Activated CD4-positive, CD25-positive, alpha-beta regulatory T cell treated with anti-CD3 and anti-CD28 coated beads, Interleukin-2, amount 50 U/mL, for 72 hours (primary cell): ENCODE measurements at places on chromosomes 11 and 22.

DNA sequence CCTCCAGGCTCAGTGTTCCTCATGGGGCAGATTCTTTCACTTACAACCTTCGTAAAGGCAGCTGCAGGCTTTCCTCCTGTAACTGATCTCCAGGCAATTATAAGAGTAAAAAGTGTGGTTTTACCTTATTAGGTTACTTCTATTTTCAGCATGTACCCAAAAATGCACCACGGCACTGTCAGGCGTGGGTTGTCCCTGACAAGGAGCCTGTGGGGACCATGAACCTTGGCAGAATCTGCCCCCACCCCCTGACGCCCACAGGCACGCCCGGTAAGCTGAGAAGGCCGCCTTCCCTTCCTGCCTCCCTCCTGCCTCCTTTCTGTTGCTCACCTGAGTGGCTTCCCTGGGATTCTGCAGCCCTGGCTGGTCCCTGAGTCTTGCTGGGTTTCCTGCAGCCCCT lies 1383.3 kb downstream of the TBC1D22A start:
- DNase-seq, result no peak

- no peak for DNase-seq
Observed at GRCh38 chr11:44823006-44823405, 96.2 kb downstream of the TSPAN18 start.

GRCh38 chr22:39289533-39289932 lies 29.9 kb downstream of the RPL3 start:
- DNase-seq, result no peak

- no peak for DNase-seq
Observed at GRCh38 chr11:9095421-9095820, 4.0 kb upstream of the SCUBE2 start.

- DNase-seq, result no peak
Observed at GRCh38 chr22:50293441-50294318, 13.8 kb downstream of the PLXNB2 start.

DNA sequence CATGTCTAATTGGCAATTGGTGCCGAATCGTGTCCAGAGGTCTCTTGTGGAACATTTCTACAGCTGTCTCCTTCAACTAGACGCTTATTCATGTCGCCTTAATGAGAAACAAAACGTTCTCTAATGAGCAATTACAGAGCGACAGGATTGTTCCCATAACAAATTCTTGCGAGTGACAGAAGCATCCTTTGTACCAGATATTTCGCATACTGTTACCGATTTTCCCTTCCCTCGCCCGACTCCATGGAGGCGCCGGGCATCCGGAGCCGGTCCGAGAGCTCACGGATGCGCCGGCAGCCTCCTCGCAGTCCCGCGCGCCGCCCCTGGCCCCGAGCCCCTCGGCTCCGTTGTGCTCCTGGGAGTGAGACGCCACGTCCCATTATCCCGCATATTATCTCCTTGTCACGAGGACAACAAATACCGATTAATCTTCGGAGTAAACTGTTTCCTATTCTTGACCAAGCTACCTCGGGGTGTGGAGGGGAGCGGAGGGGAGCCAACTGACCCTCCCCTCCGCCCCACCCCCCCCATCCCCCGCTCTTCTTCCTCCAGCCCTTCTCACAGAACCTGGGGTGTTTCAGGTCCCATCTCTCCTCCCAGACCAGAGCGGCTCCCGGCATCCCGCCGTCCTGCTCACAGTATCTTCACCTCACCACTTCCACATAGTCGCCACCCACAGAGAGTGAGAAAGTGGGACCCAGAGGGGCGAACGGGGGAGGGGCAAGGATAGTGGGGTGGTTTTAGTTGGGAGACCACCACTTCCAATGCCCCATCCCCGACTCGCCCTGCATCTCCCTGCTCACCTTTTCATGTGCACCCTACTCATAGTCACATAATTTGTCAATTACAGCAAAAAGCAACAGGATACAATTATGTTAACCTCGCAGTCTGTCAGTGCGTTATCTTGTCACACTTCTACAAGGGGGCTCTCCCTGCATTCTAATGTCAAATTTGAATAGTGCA lies 11.4 kb downstream of the PAX6 start:
- DNase-seq, result no peak

DNA sequence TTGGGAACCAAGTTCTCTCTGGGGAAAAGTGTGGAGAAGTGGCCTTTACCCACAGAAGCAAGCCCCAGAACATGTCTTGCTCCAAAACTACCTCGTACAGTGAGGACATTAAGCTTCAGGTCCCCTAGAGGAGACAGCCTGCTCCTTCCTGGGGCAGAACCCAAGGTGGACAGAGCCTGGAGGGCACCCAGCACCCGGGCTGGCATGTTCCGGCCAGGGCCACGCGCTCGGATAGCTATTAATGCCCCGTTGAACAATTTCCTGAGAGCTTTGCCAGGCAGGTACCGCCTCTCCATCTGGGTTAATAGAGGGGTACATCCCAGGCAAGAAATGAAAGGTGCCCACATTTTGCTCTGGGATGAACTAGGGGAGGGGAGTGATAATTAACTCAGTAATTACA lies 169.0 kb upstream of the GRK3 start:
- no peak for DNase-seq

GRCh38 chr11:111562692-111563389 lies 22.3 kb downstream of the LAYN start:
- DNase-seq, result no peak

- DNase-seq, result no peak
Observed at GRCh38 chr11:99509863-99510262, 489.1 kb downstream of the CNTN5 start.

DNA sequence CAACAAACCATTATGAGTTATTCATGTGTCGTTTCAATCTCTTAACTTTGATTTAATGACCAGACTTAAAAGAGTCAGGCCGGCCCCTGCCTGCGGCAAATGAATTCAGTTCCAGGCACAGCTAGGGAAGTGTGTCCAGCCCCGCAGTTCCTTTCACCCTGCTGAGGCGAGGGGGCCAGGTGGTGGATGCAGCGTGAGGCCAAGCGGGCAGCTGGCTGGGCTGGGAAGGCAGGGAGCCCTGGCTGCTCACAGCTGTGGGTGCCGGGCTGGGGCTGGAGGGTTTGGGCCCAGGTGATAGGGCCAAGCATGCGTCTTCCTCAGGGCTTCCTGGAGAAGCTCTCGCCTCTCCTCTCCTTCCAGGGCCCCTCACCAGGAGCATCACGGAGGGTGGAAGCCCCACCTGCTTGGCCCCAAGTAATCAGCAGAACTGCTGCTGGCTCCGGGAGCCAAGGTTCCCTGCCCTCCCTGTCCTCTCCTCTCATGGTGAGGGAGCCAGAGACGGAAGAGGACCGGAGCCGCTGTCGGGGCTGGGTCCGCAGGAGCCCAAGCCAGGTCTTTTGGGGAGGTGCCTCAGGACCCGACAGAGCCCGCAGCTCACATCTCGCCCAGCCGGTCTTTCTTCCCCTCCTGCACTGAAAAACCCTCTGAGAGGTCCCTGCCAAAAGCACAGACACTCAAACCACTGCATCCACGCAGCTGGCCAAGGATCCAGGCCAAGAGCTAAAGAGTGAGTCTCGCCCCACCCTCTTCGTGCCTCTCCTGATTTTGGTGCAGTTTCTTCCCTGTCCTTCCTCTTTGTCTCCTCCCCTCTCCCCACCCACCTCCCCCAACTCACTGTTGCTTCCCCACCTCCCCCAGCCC lies 97.0 kb downstream of the ST3GAL4 start:
- DNase-seq, result no peak

DNA sequence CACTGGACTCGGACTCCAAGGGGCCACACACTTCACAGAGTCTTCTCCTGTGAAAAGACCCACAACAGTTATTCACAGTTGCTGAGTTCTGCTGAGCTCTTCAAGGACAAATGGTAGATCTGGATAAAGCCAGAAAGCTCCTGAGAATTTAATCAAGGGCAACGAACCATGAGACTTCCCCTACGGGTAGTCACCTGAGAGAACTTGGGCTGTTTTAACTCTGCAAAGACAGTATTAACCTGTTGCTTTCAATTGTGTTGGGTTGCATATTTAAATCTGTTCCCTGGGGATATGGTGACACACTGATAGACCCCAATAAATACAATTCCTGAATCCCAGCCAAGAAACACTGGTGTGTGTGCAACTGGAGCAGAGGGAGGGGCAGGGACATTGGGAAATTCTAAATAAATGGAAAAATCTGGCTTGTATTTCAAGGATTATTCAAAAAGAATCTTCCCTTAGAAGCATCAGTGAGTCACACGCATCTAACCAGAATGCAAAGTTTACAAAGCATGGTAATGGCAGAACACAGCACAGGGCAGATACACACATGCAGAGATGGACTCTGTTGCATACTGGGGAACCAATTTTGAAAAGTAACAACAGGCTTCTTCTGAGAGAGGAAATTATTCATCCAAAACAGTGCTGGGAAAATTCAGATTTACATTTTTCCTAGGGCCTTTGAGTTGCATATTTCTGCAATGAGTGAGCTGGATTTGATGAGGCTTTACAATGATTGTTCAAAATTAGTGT lies 4.0 kb downstream of the KCNJ1 start:
- DNase-seq, result no peak

DNA sequence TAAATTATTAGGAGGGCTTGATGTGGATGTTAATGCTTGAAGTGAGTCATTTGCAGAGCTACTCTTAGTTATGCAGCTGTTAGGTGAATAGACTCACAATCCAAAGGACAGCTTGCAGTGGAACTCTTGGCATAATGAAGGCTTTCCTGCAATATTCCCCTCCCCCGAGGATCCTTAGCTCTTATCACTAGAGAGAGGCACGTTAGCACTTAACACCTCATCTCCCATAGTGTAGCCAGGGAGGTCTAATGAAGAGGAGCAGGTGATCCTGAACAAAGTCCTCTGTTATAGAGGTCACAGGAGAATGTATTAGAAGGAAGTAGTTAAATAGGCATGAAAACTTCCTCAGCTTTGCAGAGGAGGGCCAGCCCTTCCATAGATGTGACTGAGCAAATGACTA lies 919.2 kb upstream of the FAT3 start:
- no peak for DNase-seq

DNA sequence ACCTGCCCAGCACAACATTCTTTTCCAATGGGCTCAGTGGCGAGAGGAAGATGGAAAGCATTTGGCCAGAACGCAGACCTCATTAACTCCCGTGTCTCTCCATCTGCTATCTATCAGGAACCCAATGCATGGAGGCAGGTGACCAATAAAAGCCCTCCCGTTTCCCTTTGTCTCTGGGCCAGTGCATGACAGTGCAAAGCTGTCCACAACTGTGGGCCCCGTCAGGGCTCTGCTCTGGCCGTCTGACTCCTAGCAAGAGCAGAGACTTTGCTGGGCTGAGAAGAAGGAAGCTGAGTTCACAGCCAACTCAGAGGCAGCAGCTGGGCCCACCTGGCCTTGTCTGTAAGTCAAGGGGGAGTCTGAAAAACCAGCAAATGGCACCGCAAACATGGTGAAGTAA lies 177.8 kb downstream of the TENM4 start:
- no peak for DNase-seq

GRCh38 chr11:120509346-120510053 lies 2.0 kb upstream of the GRIK4 start:
- no peak for DNase-seq
